ENCODE measurements at places on chromosomes 13 and 19.

DNA sequence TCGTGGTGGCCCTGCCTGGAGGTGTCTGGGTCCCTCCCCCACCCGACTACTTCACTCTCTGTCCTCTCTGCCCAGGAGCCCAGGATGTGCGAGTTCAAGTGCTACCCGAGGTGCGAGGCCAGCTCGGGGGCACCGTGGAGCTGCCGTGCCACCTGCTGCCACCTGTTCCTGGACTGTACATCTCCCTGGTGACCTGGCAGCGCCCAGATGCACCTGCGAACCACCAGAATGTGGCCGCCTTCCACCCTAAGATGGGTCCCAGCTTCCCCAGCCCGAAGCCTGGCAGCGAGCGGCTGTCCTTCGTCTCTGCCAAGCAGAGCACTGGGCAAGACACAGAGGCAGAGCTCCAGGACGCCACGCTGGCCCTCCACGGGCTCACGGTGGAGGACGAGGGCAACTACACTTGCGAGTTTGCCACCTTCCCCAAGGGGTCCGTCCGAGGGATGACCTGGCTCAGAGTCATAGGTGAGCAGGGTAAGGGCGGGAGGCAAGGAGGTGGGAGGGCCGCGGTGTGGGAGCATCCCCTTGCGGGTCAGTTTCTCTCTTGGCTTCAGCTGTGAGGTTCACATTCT lies 19.2 kb downstream of the NECTIN2 start:
- no peak for DNase-seq

GRCh38 chr19:2425622-2426581 lies 1.5 kb downstream of the TIMM13 start:
- peak; percentile 55 for DNase-seq

- no peak for DNase-seq
Observed at GRCh38 chr19:55231391-55232285, 3.1 kb upstream of the TMEM86B start.

GRCh38 chr13:100214886-100215285 lies 126.0 kb downstream of the PCCA start:
- DNase-seq = no peak

DNA sequence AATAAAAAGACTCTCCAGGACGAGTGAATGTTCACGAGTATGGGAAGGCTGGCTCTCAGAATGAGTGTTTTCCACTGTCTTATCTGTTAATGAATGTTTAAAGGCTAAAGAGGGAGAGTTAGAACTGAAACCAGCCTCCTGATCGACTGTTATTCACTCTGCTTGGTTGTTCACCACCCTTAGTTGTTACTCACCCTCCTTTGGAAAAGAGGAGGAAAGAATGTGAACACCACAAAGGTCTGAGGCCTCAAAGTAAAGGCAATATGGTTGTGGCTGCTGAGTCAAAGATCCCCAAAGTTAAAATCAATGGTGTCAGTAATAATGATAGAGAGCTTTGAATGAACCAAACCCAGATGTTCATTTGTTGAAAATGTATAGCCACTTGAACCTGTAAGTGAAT lies 1793.2 kb upstream of the PCDH20 start:
- DNase-seq = no peak

DNA sequence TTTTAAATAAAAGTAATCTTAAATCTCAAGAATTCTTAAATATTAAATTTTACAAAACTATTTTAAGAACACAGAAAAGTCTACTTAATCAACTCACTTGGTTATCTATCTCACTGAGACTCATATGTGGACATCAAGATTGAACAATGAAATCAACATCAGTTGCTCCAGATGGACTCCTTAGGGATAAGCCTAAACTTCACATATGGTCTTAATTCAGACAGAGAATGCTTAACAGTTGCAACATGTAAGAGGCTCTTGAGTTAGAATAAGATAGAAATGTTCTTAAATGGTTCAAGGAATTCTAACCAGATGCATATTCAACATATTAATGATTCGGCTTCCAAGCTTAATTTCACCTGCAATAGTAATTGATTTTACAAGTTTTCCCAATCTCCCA lies 1730.9 kb downstream of the PCDH9 start:
- DNase-seq = no peak

DNA sequence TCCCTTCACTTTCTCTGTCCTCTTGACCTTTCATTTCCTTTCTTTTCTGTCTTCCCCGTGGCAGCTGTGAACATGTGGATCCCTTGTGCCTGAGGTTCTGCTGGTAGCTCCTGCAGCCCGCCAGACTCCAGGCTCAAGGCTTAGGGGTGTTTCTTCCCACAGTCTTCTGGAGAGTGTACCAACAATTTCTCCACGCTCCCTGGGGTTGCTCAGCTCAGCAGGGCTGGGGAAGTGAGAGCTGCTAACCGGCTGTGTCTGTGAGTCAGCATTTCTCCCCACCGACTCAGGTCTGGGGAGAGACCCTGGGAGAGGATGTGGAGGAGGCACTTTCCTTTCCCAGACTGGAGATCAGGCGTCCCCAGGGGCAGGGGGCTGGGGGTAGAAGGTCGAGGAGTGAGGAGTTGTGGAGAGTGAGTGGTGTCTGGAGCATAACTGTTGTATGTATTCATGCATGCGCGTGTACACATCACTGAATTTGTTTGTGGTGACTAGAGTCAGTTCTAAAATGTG lies 193.6 kb downstream of the KCNRG start:
- DNase-seq = peak; percentile 60

GRCh38 chr13:111382877-111383276 lies 62.4 kb downstream of the TEX29 start:
- DNase-seq = no peak

DNA sequence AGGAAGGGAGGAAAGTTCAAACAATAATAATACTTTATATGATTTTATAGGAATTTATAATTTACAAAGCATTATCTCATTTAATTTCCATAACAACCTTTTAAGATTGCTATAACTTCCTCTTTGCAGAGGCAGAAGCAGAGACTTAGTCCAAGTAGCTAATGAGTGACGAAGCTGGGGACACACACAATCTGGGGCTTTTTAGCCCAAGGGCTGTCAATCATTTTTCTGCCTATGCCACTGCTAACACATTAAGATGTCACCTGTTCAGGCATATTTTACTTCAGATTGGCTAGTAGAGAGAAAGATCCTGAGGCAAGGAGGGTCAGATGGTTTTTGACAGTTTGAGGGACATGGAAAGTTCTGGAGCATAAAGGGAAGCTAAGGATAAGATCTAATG lies 12.6 kb downstream of the SCEL start:
- DNase-seq = no peak

GRCh38 chr19:33063356-33063752 lies 1.3 kb downstream of the RHPN2 start:
- no peak for DNase-seq

- DNase-seq = peak; percentile 88
Observed at GRCh38 chr19:29671393-29672160, 6.3 kb downstream of the PLEKHF1 start.

DNA sequence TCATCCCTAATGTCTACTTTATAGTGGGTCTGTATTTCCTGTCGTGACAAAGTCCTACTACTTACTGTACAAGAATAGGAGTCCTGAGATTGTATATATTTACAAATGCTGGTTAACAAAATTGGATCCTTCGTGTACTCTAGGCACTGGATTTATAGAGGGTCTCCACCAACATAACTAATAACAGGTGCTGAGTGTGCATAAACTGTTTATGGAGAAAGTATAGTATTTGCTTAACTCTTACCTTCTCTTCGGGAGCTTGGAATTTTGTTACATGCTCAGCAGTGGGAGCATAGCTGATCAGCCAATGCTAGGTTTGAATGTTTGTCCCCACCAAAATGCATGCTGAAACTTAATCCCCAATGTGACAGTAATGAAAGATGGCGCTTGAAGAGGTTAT lies 12.1 kb downstream of the ZNF442 start:
- DNase-seq = no peak

GRCh38 chr13:102399791-102400674 lies 1.8 kb downstream of the FGF14 start:
- peak; percentile 22 for DNase-seq

- DNase-seq = peak; percentile 75
Observed at GRCh38 chr19:46813839-46814358, 25.5 kb upstream of the SLC1A5 start.

- no peak for DNase-seq
Observed at GRCh38 chr13:60756306-60756705, 359.3 kb downstream of the TDRD3 start.

DNA sequence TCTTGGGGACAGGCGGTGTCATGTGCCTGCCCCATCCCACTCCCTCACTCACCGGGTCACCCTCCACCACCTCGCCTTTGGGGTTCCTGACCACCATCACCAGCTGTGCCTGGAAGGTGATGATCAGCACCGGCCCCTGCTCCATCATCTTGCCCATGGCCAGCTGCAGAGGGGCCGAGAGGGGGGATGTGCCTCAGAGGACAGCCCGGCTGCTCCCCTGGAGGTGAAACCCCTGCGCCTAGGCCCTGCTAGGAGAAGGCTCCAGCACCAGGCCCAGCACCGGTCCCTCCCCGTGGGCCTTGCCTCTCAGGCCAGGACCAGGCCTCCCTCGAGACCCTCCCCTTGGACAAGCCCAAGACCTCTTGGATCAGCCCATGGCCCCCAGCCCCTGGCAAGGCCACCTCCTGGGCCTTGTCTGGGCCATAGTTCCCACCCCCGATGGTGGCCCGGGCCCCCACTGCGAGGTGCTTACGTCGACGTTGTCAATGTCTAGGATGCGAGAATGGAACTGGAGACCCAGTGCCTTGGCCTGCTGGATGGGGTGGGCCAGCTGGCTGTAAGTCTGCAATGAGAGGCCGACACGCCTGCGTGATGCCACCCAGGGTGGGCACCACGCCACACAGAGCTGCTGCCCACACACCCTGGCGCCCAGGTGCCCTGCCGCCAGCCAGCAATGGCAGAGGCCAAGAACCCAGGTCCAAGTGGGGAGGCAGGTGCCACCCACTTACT lies 1.8 kb upstream of the CTXN1 start:
- peak; percentile 22 for DNase-seq

- DNase-seq = no peak
Observed at GRCh38 chr13:60028021-60028420, 135.7 kb downstream of the DIAPH3 start.

- peak; percentile 80 for DNase-seq
Observed at GRCh38 chr19:4576016-4576933, 16.8 kb upstream of the SEMA6B start.

DNA sequence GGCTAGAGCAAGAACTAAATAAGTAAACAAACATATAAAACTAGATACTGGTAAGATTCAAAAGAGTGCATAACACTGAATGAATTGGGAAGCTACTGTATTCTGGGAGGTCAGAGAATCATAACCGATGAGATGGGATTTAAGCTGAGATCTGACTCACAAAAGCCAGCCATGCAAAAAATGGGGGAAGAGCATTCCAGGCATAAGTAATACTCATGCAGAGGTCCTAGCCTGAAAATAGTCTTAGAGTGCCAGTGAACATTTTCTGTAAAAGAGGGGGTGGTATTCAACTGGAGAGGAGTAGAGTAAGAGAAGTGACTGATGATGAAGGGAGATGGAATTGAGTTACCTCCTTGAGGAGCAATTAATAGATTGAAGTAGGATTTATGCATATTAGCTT lies 872.0 kb upstream of the GPC6 start:
- DNase-seq = no peak

DNA sequence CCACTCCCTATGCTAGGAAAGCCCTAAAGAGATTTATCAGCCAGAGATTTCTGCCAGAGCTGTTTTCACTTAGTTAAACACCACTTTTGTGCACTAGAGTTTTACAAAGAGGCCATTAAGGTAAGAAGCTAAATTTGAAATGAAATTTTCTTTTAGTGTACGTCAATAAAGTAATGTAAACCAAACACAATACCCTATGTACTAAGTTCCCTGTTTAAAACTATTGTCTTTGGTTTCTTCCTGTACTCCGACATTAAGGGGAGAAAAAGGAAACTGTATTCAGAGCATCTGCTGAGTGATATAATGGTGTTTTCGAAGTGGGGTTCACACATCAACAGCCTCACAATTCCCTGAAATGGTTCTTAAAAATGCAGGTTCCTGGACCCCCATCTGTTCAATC lies 40.7 kb upstream of the STARD13 start:
- no peak for DNase-seq

DNA sequence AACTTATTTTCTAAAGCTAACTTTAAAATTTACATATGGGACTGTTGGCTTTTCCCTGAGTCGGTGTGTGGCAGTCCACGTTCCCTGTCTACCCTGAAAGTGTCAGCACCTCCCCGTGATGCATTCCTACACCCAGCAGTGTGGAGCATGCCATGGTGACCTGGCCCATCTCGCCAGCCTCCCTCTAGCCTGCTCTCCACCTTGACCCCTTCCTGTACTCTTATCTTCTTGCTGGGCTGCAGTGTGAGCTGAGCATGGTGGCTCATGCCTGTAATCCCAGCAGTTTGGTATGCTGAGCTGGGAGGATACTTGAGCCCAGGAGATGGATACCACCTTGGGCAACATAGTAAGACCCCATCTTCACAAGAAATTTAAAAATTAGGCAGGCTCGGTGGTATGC lies 25.4 kb downstream of the MICOS13 start:
- DNase-seq = no peak

- no peak for DNase-seq
Observed at GRCh38 chr19:34576292-34576691, 94.7 kb downstream of the WTIP start.

- DNase-seq = no peak
Observed at GRCh38 chr13:34019870-34020269, 201.9 kb downstream of the RFC3 start.

DNA sequence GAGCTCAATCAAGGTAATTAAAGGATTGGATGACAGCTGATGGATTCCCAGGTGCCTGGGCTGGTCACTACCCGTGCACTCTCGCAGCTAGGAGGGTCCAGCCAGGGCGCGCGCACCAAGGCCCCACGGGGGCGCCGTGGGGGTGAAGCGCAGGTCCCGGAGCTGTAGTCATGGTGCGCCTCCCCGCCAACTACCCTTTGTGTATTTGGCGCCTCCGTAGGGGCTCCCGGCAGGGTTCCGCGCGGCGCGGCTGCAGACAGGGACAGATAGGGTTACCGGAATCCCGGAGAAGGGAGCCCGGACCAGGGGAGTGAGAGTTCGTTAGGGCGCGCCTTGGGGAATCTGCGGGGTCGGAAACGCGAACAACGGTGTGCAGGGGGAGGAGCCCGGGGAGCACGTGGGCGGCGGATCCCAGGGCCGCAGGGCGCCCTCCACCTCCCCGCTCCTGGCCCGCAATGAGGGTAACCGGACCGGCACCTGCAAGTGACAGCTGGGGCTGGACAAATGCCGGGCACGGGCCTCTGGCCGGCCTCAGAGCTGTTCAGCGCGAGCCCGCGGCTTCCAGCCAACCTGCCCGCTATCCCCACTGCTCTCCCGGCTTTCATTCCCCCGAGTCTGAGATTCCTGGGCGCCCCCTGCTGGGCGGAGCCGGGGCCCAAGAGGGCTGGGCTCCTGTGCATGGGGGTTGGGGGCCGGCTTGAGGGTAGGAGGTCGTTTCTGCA lies 3.4 kb upstream of the PRAM1 start:
- DNase-seq = peak; percentile 82

GRCh38 chr19:34348899-34349487 lies 16.0 kb upstream of the GPI start:
- DNase-seq = no peak

DNA sequence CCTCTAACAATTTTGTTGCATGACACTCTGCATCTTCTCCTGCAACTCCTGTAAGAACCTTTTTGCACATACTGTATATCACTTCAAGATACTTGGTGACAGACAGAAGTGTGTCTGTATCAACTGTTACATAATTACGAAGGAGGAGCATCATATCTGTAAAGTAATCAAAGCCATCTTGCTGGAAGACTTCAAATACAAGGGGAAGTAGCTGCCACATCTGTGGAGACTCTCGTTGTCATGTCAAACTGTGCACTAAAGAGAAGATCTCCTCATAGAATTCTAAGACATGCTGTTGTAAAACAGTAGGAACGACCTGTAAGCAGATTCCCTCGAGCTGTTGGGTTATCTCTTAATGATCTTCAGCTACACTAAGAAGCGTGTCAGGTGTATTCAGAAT lies 38.0 kb upstream of the SPATA13 start:
- no peak for DNase-seq

GRCh38 chr19:2385053-2385721 lies 25.1 kb downstream of the TMPRSS9 start:
- DNase-seq = peak; percentile 27

All from psoas muscle (tissue), 8 donors.